Activated T-cell treated with anti-CD3 and anti-CD28 coated beads, Interleukin-2, amount 50 U/mL, for 72 hours (primary cell): ENCODE measurements at places on chromosomes 3 and 15. TPM values are rescaled to one million over a fixed set of nuclear protein-coding genes. Genes with fewer than 3 reads are reported as not detected.

DNA sequence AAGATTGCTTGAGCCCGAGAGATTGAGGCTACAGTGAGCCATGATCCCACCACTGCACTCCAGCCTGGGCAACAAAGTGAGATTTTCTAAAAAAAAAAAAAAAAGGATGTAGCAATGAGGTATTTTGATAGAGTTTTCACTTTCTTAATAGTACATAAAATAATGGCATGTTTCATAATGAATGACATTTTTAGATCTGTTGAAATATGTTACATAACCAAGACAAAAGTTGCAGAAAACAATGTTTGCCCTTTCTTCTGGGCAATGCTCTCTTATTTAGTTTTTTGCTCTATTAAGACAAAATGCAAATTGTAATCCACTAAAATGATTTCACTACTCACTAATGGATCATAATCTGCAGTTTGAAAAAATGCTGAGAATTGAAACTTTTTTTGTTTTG lies 4.4 kb upstream of the MAPK6 start:
- DNase-seq = no peak
- no peak overlapping the region for H3K27ac ChIP-seq
- no peaks in the 10 kb centered on the region for H3K36me3 ChIP-seq
- H3K27me3 ChIP-seq = no peaks in the 10 kb centered on the region
- peaks cover 59% of the 10 kb centered on the region for H3K4me1 ChIP-seq
- H3K4me3 ChIP-seq = no peak overlapping the region

DNA sequence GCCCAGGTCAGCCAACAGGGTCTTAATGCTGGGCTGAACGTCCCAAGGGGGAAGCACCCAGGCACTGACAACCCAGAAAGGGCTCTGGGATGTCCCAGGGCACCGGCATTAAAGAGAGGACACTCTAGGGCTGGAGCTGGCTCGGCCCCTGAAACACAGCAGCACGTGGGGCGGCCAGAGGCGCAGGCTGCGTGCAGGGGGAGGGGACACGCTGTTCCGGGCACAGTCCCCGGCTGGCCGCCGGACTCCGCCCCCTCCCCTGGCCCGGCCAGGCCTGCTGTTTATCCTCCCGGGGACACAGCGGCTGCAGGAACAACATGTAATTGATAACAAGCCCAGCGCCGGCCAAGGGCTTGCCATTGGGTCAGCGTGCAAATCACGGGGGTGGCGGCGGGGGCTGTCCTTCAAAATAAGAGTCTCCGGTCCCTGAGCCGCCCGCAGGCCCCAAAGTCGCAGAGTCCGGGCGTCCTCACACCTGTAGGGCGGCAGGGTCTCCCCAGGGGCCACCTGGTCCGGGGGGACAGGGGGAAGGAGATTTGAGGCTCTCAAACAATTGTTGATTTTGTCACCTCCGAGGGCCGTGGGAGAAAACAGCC lies 1.3 kb downstream of the KLF15 start:
- no peak overlapping the region for H3K27ac ChIP-seq
- H3K4me3 ChIP-seq = peak overlapping the region; percentile 86
- peaks cover 48% of the 10 kb centered on the region for H3K27me3 ChIP-seq

- no peak overlapping the region for H3K27ac ChIP-seq
- H3K4me3 ChIP-seq = no peak overlapping the region
- no peak for DNase-seq
Measured at GRCh38 chr15:78083687-78084448, 6.4 kb upstream of the TBC1D2B start.

CCDC13 gene
- total RNA-seq = 0.70 TPM

EFHB gene
- total RNA-seq = 0.89 TPM

DNA sequence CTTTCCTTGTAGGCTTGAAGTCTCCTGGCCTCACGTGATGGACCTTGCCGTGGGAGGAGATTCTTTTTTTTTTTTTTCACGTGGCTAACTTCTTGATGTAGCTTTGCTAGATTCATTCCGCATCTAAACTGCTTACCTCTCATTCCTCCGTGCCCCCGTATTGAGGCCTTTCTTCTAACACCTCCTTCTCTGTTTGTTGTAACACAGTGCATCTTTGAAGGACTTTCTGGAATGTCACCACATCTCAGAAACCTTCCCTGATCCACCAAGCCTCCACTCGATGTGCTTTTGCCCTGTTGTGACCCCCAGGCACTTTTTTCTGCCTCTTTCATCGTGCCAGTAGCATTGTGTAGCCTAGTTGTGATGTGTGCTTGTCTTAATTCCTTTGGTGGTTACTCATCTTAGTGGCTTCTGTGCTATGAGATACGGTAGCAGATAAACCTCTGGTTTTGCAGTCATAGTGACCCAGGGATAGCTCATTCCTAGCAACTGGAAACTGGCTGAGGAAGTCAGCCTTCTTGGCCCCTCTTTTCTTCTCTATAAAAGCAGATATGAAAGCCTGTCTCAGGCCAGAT lies 1.6 kb upstream of the BNC1 start:
- H3K4me3 ChIP-seq = peak overlapping the region; percentile 48
- DNase-seq = no peak
- H3K4me1 ChIP-seq = peaks cover 11% of the 10 kb centered on the region
- H3K27me3 ChIP-seq = peaks cover 83% of the 10 kb centered on the region
- H3K36me3 ChIP-seq = peaks cover 3% of the 10 kb centered on the region
- H3K27ac ChIP-seq = no peak overlapping the region

CFAP20DC gene
- 2.8 TPM for total RNA-seq

ATP2C1 gene
- total RNA-seq = 79.6 TPM

DNA sequence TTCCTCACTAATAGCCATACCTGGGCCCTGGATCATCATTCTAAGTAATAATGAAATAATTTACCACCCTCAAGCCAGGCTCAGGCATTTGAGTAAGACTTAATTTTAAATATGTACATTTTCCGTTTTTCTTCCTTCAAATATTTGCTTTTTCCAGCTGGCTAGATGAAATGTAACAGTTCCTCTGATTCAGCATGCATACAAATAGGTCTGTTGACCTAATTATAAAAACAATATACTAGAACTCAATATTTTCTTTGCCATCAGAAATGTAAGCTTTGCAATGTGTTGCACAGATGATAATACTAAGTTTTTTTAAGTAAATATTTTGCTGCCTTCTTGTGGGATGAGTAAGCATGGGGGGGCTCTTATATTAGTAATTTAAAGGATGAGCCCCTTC lies 91.6 kb downstream of the FEZF2 start:
- no peaks in the 10 kb centered on the region for H3K36me3 ChIP-seq
- H3K27ac ChIP-seq = no peak overlapping the region
- H3K4me1 ChIP-seq = no peaks in the 10 kb centered on the region
- no peak overlapping the region for H3K4me3 ChIP-seq
- no peaks in the 10 kb centered on the region for H3K27me3 ChIP-seq
- no peak for DNase-seq

PPP1R14D gene
- not detected for total RNA-seq

GRCh38 chr3:158569794-158570193 lies 1.2 kb upstream of the MLF1 start:
- no peak overlapping the region for H3K27ac ChIP-seq
- no peak for DNase-seq
- H3K27me3 ChIP-seq = peaks cover 56% of the 10 kb centered on the region
- H3K4me1 ChIP-seq = peaks cover 13% of the 10 kb centered on the region

CELF6 gene
- 0.58 TPM for total RNA-seq

GRCh38 chr3:128910006-128910405 lies 30.6 kb downstream of the ACAD9 start:
- H3K27ac ChIP-seq = no peak overlapping the region
- no peaks in the 10 kb centered on the region for H3K4me1 ChIP-seq
- H3K4me3 ChIP-seq = no peak overlapping the region

DNA sequence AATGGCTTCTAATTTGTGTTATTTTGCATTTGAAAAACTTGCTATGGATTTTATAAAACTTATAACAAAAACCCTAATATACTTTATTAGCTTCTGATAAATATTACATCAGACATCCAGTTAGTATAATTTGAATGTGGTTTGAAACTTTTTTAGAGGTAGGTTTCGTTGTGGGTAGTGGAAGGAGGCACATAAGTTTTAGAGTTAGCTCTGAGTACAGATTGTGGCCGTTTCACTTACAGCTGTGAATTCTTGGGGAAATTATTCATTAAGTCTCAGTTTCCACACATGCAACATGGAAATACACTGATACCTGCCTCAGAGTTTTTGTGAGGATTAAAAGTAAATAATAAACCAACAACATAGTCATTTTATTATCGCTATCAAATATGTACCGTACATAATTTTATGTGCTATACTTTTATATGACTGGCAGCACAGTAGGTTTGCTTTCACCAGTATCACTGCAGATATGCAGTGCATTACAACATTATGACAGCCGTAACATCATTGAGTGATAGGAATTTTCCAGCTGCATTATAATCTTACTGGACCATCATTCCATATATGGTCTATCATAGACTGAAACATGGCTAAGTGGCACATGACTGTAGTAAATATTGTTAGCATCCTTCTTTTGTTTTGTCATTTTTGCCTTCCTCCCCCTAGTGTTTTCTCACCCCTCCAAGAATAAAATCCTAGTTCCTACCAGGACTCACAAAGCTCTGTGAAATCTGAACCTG lies 175.6 kb downstream of the AKAP13 start:
- no peaks in the 10 kb centered on the region for H3K27me3 ChIP-seq
- H3K4me1 ChIP-seq = peaks cover 64% of the 10 kb centered on the region
- peaks cover 7% of the 10 kb centered on the region for H3K36me3 ChIP-seq
- no peak for DNase-seq
- peak overlapping the region; percentile 31 for H3K27ac ChIP-seq

DNA sequence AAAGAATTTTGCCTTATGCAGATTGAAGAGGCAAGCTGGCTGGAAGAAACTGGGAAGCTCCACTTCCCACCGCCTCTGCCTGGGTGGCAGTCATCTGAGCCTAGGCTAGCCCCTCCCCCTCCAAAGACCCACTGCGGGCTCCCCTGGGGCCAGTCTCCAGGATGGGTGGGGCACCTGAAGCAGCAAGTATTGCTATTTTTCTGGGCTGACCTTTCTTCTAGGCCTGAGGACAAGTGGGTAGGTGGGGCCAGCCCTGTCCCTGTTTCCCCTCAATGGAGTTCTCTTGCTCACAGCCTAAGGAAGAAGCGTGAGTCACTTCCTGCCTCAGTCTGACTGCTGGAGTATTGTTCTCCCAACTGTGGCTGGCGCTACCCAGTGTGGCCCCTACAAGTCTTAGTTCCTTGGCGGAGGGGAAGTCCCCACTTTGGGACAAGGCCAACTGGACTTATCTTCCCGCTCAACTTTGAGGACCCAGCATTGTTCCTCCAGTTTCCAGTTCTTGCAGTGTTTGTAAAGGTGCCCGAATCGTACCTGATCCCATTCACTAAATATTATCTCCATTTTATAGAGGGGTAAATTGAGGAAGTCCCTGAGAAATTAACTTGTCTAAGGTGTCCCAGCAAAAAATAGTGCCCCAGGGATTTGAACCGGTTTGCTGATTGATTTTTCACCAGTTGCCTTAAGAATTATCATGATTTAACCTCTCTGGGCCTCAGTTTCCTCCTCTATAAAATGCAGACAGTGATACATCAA lies 1.4 kb downstream of the FURIN start:
- H3K27me3 ChIP-seq = no peaks in the 10 kb centered on the region
- peaks cover 65% of the 10 kb centered on the region for H3K4me1 ChIP-seq
- H3K36me3 ChIP-seq = peaks cover 24% of the 10 kb centered on the region
- DNase-seq = peak; percentile 73

CPLX3 gene
- 0.14 TPM for total RNA-seq

GRCh38 chr15:99350408-99350807 lies 99.1 kb downstream of the LRRC28 start:
- peaks cover 4% of the 10 kb centered on the region for H3K36me3 ChIP-seq
- H3K27me3 ChIP-seq = no peaks in the 10 kb centered on the region
- DNase-seq = no peak

- H3K4me3 ChIP-seq = no peak overlapping the region
- DNase-seq = no peak
- H3K36me3 ChIP-seq = peaks cover 11% of the 10 kb centered on the region
- no peak overlapping the region for H3K27ac ChIP-seq
Measured at GRCh38 chr15:70597056-70597603, 166.2 kb downstream of the UACA start.

- H3K36me3 ChIP-seq = peaks cover 2% of the 10 kb centered on the region
- H3K27ac ChIP-seq = no peak overlapping the region
- H3K27me3 ChIP-seq = no peaks in the 10 kb centered on the region
- H3K4me1 ChIP-seq = peaks cover 67% of the 10 kb centered on the region
- H3K4me3 ChIP-seq = no peak overlapping the region
Measured at GRCh38 chr15:25787855-25788520, 75.1 kb downstream of the ATP10A start.

DNA sequence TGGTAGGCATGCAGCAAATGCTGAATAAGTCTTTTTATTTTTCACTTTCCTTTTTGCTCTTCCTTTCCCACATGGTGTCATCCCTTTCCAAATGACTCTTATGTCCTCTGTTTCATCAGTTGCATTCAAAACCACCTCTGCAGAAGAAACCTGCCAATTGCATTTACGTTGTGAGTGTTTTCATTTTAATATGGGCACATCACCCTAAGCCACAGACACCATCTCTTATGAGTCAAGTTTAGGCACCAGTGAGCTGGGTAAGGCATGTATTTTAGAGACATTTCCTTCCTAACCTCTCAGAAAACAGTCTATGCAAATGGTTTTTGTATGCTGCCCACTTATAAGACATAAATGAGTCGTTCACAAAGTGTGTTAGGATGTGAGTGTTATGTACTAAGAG lies 223.3 kb upstream of the ADAMTS9 start:
- H3K4me1 ChIP-seq = no peaks in the 10 kb centered on the region
- H3K36me3 ChIP-seq = no peaks in the 10 kb centered on the region
- no peaks in the 10 kb centered on the region for H3K27me3 ChIP-seq
- no peak for DNase-seq
- no peak overlapping the region for H3K4me3 ChIP-seq

- H3K27me3 ChIP-seq = no peaks in the 10 kb centered on the region
- no peaks in the 10 kb centered on the region for H3K36me3 ChIP-seq
- no peaks in the 10 kb centered on the region for H3K4me1 ChIP-seq
- H3K4me3 ChIP-seq = no peak overlapping the region
- H3K27ac ChIP-seq = no peak overlapping the region
Measured at GRCh38 chr15:71448688-71449114, 333.4 kb downstream of the THSD4 start.

FSD2 gene
- not detected for total RNA-seq

GRCh38 chr3:130700541-130700940 lies 46.1 kb downstream of the PIK3R4 start:
- no peaks in the 10 kb centered on the region for H3K27me3 ChIP-seq
- DNase-seq = no peak
- no peaks in the 10 kb centered on the region for H3K4me1 ChIP-seq
- no peak overlapping the region for H3K4me3 ChIP-seq

- no peak overlapping the region for H3K4me3 ChIP-seq
- no peak overlapping the region for H3K27ac ChIP-seq
- no peaks in the 10 kb centered on the region for H3K36me3 ChIP-seq
Measured at GRCh38 chr15:37819191-37819590, 115.2 kb upstream of the TMCO5A start.

DCLK3 gene
- not detected for total RNA-seq

- no peaks in the 10 kb centered on the region for H3K27me3 ChIP-seq
- H3K36me3 ChIP-seq = no peaks in the 10 kb centered on the region
- no peak overlapping the region for H3K4me3 ChIP-seq
- H3K27ac ChIP-seq = no peak overlapping the region
- no peaks in the 10 kb centered on the region for H3K4me1 ChIP-seq
Measured at GRCh38 chr3:181660337-181660736, 51.4 kb upstream of the SOX2 start.

- no peak overlapping the region for H3K27ac ChIP-seq
- H3K4me1 ChIP-seq = no peaks in the 10 kb centered on the region
- H3K36me3 ChIP-seq = no peaks in the 10 kb centered on the region
- H3K4me3 ChIP-seq = no peak overlapping the region
- no peaks in the 10 kb centered on the region for H3K27me3 ChIP-seq
Measured at GRCh38 chr15:79403501-79403900, 28.6 kb upstream of the MINAR1 start.

CHST13 gene
- total RNA-seq = not detected
